GDM1 (cell line): ENCODE measurements at places on chromosomes 7 and 10.

- no peak for DNase-seq
Observed at GRCh38 chr10:3067118-3067858, at the start of gene PFKP. TSS of gene PFKP (plus strand) at chr10:3067548. CDS start at chr10:3067596, 48 bp downstream.

GRCh38 chr10:106573106-106573505 is 591.4 kb downstream of the SORCS1 start:
- DNase-seq, result no peak

- DNase-seq, result no peak
Observed at GRCh38 chr7:103937680-103938079, 51.8 kb downstream of the RELN start.

DNA sequence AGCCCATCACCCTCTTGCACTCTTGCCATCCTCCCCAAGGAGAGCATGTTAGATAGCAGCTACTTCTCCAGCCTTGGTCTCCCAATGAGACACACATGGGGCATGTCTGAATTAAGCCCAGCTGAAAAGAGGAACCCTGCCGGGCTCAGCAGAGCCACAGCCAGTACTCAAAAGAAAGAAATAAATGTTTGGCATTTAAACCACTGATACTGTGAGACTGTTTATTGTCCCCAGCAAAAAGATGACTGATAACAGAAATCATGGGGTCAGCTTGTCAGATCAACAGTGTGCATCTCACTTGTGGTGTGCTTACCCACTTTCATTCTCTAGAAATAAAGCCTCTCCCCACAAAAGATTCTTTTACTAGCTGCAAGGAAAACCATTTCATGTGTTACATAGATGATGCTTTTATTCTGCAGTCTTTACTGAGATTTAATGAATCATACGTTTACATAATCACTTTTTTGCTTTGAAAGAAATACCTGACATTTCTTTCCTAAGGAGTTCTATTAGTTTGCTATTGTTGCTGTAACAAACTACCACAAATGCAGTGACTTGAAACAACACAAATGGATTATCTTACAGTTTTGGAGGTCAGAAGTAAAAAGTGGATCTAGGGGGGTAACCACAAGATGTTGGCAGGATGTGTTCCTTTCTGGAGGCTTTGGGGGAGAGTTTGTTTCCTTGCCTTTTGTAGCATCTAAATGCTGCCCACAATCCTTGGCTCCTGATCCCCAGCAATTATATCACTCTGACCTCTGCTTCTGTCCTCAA is 20.9 kb downstream of the ANKRD7 start:
- DNase-seq, result no peak

- no peak for DNase-seq
Observed at GRCh38 chr7:81715984-81716588, 53.8 kb downstream of the HGF start.

DNA sequence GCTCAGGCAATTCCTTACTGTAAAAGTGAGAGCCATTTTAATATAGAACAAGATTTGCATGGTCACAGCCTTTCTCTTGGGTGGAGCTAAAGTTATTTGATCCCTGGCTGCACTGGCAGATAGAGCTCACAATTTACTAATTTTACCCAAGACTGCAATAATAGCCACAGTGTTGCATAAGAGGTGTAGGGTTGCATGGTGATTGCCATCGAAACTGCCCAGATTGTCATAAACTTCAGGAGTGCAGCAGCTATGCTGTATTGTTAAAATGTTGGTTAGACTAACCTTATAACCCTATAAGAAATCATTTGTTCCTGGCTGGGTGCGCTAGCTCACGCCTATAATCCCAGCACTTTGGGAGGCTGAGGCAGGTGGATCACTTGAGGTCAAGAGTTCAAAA is 50.0 kb downstream of the VCL start:
- no peak for DNase-seq
